ENCODE measurements at places on chromosomes 4 and X.

- DNase-seq: peak; percentile 71
Measured at GRCh38 chrX:41009850-41010846, 75.1 kb upstream of the USP9X start.

DNA sequence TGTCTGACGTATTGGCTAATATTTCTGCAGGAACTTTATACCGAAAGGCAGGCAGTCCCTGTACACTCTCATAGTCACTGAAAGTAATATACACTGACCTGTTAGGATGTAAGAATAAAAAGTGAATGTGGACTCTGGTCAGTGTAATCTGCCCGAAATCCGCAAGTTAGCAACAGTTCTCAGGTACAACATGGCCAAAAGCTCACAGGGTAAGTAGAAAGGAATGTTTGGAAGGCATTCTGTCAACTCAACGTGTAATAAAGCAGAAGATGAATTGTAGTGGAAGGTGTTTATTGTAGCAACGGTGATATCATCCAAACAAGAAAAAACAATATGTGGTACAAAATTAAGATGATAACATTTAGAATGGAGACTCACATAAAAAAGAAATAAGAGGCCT, 26.0 kb upstream of the NUP54 start:
- no peak for DNase-seq

- DNase-seq: no peak
Measured at GRCh38 chr4:40788331-40788730, 38.6 kb downstream of the NSUN7 start.

DNA sequence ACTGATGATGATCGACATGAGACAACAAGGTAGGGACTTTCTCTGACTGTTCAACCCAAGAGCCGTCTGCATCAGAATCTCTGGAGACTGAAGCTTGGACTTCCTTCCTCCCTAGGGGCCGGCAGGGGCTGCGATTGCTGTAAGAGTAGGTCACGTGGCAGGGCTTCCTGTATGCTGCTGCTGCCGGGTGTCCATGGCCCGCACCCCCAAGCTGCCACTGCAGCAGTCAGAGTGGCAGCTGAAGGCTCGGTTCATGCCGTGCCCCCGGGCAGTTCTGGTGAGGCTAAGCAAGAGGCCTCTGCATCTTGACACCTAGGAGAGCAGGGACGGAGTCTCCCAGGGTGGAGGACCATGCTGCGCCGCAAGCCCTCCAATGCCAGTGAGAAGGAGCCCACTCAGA, at the start of gene SASH3:
SASH3 (plus strand) TSS at position 203 of the 400 bp plus-strand sequence; CDS start at position 352, 149 bp downstream.
- no peak for DNase-seq

DNA sequence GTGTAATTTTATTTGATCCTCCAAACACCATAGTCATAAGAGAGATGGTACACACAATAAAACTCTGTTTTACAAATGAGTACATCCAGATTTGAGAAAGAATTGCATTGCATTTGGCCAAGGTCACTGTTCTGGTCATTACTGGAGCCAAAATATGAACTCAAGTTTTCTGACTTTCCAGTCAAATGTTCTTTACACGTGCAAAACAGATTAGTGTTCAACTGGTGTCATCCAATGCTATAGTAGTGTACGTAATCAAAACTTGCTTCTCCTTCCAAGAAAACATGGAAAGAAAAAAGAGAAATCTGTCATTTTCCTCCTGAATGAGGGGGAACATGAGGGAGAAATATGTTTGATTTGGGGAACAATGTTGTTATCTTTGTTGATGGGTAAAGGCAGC, 291.9 kb downstream of the NAF1 start:
- DNase-seq: no peak

GRCh38 chr4:89879215-89879614, 15.4 kb upstream of the MMRN1 start:
- no peak for DNase-seq

DNA sequence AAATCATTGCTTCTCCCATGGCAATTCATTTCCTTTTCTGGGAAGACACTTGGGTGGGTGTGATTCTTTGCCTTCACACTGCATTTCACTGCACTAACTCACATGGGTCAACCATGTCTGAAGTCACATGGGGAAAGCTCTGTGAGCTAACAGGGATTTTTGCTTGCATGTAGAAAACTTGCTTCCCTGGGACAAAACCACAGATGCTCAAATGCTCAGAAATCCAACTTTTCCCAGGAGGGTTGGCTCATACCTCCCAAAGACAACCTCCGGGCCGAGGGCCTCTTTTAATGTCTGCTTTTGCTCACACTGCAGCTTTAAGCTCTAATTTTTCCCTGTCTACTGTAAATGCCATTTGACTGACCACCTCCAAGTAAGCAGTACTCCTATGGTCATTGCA, 1695.2 kb downstream of the STIM2 start:
- DNase-seq: no peak

GRCh38 chr4:63578383-63578782, 830.9 kb downstream of the TECRL start:
- DNase-seq: no peak

- DNase-seq: no peak
Measured at GRCh38 chr4:39230462-39230861, 48.1 kb downstream of the WDR19 start.

- no peak for DNase-seq
Measured at GRCh38 chr4:182553653-182554052, 310.5 kb downstream of the TENM3 start.

- DNase-seq: no peak
Measured at GRCh38 chr4:5424211-5424610, 284.1 kb downstream of the EVC2 start.
